ENCODE measurements at places on chromosomes 2 and 18.
A peak's percentile ranks its signal among the peaks of the same experiment; 100 is the strongest.

- peak; percentile 16 for DNase-seq
Observed at GRCh38 chr18:39806525-39806924, 2148.5 kb upstream of the PIK3C3 start.

- no peak for DNase-seq
Observed at GRCh38 chr2:172606285-172606684, 50.4 kb downstream of the PDK1 start.

DNA sequence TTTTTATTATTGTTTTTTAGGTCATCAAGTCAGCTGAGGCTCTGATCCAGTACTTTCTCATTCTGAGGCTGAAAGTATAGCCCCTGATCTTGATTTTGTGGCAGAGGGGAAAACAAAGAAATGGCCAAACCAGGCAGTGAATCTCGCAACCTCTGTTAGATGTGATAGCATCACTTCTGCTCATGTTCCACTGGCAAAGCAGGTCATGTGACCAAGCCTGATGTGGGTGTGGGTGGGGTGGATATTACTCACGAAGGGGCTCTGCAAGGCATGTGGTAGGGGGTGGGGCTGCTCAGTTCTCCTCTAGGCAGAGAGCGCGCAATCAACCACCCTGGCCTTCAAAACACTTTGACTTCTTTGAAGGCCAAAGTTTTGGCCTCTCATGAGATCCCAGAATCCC, 254.2 kb downstream of the MYCN start:
- DNase-seq = no peak

- no peak for DNase-seq
Observed at GRCh38 chr18:22726469-22726868, 206.7 kb upstream of the RBBP8 start.

- DNase-seq = no peak
Observed at GRCh38 chr2:39281391-39281790, 37.6 kb upstream of the CDKL4 start.

- no peak for DNase-seq
Observed at GRCh38 chr2:232348936-232349335, 29.6 kb upstream of the ALPP start.

- DNase-seq = no peak
Observed at GRCh38 chr2:231062776-231063175, 6.1 kb downstream of the PSMD1 start.

- no peak for DNase-seq
Observed at GRCh38 chr2:233865838-233866237, 2.3 kb downstream of the MSL3B start.

- DNase-seq = no peak
Observed at GRCh38 chr2:203062126-203062525, 47.5 kb downstream of the NBEAL1 start.

DNA sequence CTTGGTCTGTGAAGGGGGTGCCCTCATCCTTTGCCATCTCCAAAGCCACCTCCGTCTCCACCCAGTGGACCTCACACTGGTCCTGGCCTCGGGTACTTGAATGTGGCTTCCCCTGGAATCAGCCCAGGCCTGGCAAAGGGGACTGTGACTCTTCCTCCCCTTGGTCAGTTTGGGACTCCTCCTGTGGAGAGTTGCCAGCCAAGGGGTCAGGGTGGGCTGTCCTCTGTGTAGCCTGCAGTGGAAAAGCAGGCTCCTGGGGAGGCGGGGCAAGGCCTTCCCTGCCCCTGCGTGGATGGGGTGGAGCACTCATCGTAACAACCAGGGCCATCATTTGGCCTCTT, 59.8 kb downstream of the INHBB start:
- no peak for DNase-seq

- DNase-seq = no peak
Observed at GRCh38 chr2:231568785-231569435, 23.8 kb upstream of the TEX44 start.

DNA sequence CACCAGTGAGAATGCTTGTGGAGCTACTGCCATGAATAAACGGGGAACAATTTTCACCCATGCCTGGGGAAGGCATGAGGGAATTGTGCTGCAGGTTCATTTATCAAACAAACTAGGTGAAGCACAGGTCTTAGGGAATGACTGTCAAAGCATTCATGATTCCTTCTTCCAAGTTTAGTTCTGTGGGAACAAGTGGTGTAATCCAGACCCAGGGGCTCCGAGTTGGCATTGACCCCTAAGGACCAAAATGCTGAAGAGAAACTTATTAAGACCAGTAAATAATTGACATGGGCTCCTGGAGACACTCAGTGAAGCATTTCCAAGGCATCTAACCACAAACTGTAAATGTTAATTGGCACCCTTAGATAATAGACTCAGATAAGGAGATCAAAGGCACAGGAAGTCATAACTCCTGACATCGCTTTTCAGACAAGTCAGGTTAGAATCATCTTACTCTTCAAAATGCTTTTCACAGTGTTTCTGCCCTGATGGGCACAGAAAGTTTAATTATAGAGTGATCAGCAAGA, 96.9 kb downstream of the SPP2 start:
- no peak for DNase-seq

- peak; percentile 86 for DNase-seq
Observed at GRCh38 chr18:3623769-3624545, 174.0 kb downstream of the TGIF1 start.

DNA sequence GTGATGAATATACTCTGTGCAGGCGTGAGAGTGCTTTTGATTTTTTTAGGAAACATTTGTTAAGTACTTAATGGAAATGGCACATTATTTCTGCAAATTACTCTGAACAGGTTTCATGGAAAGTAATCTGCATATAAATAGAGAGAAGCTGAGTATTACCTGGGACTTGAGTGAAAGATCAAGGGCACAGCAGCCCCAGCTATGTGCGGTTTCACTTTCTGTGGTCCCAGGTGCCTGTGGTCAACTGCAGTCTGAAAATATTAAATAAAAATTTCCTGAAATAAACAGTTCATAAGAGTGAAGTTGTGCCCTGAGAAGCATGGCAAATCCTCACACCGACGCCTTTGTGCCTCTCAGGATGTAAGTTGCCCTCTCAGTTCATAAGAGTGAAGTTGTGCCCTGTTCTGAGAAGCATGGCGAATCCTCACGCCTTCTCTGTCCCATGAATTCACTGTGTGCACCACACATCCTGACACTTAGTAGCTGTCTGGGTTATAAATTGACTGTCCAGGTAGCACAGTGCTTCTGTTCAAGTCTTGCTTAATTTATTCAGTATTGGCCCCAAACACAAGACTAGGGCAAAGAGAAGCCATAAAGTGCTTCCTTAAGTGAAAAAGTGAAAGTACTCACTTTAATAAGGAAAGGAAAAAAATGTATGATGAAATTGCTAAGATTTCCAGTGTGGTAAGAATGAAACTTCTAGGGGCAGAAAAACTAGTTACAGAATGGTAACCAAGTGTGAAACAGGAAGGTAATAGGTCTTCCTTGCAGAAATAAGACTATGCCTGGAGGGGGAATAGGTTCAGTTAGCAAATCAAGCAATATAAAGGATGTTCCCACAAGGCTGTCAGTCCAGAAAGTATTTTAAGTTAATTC, 4.3 kb upstream of the SNTG2 start:
- peak; percentile 10 for DNase-seq

DNA sequence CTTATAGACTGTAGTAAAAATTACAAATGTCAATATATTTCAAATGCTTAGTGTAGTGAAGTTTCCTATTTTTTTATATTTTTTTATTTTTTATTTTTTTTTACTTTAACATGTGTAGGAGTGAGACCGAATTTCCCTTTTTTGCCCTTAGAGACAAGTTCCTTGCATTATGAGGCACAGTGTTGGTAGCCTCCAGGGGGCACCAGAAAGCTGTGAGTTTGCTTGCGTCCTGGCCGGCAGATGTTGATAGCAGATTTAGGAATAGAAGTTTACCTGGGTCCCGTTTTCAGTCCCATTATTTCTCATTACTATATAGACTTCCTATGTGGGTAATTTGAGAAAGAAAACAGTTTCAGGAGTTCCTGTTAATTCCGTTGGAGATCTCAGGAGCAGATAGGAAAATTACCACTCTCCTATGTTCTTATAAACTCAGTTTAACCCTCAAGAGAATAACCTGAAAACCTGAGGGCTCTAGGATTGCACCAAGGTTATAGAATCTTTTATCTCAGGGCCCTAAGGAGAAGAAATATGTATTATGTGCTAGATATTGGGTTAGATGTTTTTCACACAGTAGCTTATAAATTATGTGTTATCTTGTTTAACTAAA, 157.5 kb upstream of the SESTD1 start:
- DNase-seq = peak; percentile 69

DNA sequence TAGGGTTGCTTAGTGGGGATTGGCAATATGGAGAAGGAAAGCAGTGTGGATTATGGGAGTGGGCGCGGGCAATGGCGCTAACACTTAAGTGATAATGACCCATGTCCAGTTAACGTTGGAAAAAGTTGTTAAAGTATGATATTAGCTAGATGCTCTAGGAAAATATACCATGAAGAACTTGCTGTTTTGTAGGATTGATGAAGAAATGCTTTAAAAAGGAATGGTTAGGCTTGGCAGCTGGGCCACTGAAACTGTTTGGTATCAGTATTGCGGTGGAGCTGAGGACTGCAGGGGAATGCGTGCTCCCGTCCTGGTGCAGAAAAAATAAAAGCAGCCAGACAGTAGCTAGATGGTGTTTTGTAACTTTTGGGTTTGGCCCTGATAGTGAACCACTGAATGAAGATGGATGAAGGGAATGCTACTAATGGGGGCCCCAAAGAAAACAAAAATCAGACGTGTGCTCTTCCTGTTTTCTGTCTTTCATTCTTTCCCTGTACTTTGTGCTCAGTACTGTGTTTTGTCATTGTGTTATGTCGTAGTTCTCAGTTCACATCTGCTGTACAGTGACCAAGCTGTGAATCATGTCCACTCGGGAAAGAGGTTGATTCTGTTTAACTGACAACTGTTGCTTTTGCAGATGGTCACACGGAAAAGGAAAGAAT, 999 bp downstream of the INSIG2 start:
- DNase-seq = peak; percentile 74

GRCh38 chr18:45415614-45416013, 199.7 kb upstream of the SLC14A2 start:
- DNase-seq = no peak

DNA sequence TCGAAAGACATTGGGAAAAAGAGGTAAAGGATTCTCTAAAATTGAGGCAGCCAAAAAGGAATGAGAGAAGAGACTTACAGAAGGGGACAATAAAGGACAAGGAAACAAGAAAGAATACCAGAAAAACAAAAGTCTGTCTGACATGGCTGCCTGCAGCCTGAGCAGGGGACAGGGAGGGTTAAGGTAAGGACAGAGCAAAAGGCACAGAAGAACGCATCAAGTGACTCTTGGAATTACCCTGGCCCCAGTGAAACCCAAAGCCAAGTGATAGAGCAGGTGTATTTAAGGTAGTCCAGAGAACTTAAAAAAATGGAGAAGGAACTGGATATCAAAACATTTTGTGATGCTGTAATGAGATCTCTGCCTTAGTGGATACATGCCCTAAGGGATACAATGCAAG, 47.1 kb upstream of the XIRP2 start:
- no peak for DNase-seq

DNA sequence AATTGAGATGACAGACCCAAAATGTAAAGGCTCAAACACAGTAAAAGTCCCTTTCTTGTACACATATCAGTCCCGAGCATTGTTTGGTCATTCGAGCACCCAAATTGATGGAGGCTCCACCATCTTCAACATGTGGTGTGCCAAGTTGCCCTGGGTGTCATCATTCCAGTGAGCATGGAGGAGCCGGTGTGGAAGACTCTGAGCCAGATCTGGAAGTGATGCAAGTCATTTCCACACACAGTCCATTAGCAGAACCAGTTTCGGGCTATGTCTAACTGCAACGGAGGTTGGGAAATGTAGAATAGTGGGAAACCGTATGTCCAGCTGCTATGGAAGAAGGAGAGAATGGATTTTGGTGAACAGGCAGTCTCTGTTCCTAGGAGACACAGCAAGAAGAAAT, 40.9 kb upstream of the BZW1 start:
- no peak for DNase-seq

GRCh38 chr2:115083225-115083624, 640.8 kb downstream of the DPP10 start:
- DNase-seq = no peak

GRCh38 chr2:147165697-147166382, 679.0 kb upstream of the ACVR2A start:
- peak; percentile 9 for DNase-seq

GRCh38 chr2:125656190-125656589, 999.8 kb upstream of the GYPC start:
- DNase-seq = no peak

GRCh38 chr2:239305222-239305575, 95.6 kb downstream of the HDAC4 start:
- no peak for DNase-seq

DNA sequence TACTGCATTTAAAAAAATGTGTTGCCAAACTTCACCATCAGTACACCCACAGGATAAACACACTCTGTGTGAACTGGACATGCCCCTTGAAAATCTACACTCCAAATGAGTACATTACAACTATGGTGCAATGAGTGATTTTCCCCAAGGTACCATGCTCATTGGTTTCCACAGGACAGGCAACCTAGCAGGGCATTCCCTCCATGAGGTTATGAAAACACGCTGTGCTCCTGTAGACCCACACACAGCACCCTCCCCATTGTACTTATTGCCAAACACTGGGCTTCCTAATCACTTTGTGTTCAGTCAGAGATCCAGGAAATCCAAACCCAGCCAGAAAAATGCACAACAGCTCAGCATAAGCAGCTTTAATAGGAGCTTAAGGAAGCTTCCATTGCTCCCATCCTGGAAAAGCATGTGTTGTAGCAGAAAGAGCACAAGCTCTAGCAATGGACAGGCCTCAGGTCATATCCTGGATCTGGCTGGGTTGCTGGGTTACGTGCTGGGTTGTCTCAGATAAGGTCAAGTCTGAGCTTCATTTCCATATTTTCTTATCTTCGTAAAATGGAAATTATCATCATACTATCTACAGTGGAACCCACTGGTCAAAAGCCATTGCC, 20.8 kb upstream of the ATIC start:
- DNase-seq = no peak

GRCh38 chr2:219182331-219183150, 4.5 kb downstream of the RETREG2 start:
- DNase-seq = peak; percentile 38

GRCh38 chr18:48662011-48662661, 123.3 kb downstream of the CTIF start:
- peak; percentile 58 for DNase-seq

DNA sequence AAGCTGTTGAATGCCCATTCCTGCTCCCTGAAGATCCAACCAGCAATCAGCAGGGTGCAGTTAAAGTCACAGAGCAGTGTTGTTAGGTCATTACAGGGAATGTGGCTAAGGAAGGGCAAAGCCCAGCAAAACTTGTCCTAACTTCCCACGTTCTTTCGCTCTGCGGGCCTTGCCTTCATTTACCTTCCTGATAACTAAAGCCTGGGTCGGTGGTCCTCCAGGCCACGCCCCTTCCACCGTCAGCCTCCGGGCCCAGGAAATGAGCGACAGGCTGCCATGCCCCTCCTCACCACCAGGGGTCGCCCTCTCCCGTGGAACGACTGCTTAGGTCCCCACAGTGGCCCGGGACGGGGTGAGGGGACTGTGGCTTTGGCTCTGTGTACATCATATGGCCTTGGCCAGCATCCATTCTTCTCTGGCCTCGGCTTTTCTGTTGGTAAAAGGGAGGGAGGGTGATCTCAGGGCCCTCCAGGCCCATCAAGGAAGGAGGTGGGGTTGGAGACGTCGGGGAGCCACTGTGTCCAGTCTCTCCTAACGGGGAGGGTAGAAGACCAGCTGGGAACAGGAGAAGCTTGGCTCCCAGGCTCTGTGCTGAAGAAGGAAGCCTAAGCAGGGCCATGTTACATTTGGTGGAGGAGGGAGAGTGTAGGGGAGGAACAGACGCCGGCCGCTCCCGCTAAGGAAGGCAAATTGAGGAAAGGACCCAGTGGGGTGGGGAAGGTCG, 2.2 kb downstream of the SH2D6 start:
- DNase-seq = peak; percentile 87

Measured in suppressor macrophage treated with lipopolysaccharide for 4 hours (primary cell).